ENCODE measurements at places on chromosomes 3 and 15.

DNA sequence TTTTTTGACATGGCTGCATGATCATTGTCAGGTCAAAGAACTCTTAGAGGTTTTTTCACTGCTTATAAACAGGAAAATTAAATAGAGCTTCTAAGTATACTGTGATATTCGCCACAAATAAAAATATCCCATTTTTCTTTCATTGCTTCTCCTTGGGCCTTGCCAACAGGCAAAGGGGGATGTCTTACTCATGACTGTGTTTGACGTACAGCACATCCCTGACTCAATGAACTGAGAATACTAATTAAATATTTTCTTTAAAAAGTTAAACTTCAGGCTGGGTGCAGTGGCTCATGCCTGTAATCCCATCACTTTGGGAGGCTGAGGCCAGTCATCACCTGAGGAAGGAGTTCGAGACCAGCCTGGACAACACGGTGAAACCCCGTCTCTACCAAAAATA lies 41.4 kb upstream of the CCDC80 start:
- no peak for DNase-seq

- DNase-seq: no peak
Measured at GRCh38 chr3:155102329-155102728, 22.2 kb downstream of the MME start.

DNA sequence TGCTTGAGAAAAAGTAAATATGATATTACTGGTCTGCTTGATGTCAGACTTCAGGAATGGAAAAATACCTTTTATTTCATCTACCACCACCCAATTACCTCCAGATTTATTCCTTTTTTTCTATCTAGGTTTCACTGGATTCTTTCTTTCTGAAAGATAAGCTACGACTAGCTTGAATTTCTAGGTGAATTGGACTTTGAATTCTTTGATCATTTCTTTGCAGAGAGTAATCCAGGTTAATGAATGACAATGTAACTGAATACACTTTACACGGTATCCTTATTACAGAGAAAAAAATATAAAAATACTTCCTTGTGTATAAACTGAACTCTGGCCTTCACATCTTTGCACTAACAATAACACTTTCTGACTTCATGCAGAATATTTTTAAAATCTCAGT lies 59.5 kb upstream of the TRPC1 start:
- no peak for DNase-seq

GRCh38 chr3:67507584-67507983 lies 146.8 kb downstream of the SUCLG2 start:
- no peak for DNase-seq

- DNase-seq: no peak
Measured at GRCh38 chr3:41188306-41188705, 11.0 kb upstream of the CTNNB1 start.

DNA sequence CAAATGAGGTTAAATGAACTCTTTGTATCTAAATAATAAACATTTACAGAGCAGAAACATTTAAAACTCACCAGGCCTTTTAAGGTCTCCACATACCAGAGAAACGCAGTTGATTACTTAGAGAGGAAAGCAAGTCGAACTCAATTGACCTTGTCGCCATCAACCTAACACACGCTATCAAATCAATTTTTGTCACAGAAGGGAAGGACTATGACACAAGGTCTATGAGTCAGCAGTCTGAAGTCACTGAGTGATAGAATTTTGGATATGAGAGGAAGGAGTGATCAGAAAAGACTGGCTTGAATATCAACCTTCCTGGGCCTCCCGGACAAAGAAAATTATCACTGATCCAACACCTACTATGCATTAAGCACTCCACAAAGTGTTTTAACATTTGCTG lies 514.4 kb upstream of the ZNF385D start:
- DNase-seq: no peak

- DNase-seq: no peak
Measured at GRCh38 chr15:90174140-90174875, 26.8 kb upstream of the SEMA4B start.

DNA sequence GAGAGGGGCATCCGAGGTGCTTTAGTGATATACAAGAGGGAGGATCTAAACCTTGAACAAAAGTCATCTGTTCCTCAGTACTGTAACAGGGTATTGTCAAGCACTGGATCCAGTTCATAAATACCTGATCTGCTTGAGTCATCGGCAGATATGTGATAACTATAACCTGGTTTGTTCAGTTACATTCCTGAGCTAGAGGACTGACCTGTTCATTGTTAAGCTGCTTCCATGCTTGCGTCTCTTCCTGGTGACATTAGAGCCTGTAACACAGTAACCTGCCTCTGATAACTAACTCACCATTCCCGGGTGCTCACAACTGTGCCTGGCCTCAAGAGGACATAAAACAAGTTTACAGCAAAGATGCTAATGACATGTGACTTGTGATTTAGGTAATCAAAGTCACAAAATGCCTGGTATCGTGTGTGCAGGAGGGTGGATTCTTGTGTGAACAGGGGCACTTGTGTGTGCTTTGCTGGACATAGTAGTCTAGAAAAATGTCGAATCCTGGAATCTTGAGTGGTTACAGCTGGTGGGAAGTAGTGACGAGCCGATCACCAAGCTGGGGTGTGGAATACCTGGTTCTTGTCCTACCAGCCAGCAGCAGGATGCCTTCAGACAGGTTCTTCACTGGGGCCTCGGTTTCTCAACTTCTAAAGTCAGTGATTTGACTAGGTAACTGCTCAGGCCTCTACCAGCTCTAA lies 30.9 kb upstream of the POLR2M start:
- DNase-seq: no peak

DNA sequence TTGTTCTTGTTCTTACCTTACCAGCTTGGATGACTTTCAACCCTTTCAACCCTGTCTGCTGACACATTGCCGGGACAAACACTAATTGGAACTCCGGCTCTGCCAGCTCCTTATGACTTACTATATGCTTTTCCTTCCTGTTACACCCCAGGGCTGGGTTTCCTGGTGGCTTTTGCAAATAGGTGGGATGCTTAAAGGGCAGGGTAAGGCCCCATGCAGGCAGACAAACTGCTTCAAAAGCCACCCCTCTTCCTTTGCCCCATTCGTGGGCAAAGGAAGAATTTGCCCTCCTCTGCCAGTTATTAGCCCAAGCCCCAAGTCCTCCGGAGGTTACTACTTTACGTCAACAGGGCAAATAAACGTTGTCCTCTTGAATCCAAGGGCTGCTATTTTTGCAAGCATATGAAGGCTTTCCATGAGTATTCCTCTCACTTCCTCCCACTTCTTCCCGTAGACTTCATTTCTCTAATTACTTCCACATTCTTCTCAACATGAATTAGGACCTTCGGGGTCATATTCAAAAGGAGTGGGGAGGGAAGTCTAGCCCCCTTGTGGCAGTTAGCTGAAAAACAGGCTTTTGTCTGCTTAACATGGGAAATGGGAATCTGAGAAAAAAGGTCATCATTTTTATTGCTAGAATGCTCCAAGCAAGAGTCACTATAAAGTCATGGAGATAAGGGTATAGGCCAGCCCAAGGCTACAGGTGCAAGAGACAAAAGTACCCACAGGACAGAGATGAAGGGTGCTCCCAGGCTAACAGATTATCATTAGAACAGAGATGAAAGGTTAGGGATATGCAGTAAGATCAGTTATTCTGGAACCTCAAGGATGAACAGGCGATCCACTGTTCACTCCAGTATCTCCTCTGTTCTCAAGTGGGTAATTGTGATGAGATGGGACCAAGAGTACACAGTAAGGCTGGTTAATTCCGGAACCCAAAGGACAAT lies 56.3 kb upstream of the FSTL1 start:
- DNase-seq: no peak

- no peak for DNase-seq
Measured at GRCh38 chr3:179945569-179945968, 91.2 kb downstream of the PEX5L start.

DNA sequence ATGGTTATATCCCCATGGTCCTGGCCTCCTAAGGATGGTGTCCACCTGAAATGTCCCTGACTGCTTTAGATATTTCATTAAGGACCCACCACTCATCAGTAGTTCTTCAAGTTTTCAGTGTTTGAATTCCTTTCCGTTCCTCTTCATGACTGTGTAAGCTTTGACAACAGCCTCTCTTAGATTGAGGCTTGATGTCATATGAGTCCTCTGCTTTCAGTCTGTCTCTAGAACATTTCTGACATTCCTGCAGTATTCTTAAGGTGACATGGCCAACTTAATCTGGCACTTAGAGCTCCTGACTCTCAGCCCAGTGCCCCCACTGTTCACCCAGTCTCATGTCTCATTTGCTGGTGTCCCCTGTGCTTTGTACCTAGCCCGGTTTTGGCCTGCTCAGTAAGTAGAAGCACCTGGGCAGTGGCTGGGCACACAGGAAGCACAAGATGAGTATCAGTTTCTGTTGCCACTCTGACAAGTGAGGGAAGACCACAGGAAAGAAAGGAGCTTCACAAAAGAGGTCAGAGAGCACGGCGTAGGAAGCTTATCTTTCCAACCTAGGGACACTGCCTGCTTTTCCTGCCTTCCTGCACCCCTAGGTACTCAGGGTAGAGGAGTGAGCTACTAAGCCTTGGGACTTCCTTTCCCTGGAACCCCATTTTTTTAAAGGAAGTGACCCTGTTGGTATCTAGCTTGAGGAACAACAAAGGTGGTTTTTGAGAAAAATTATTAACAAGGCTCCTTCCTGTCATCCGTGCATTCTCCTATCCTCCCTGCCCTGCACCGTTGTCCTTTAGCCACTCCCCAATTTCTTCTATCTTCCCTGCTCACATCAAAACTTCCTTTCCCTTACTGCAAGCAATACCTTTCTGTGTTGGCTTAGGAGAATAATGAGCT lies 103.1 kb downstream of the KLHL25 start:
- DNase-seq: no peak

- DNase-seq: no peak
Measured at GRCh38 chr3:194905696-194906095, 220.0 kb downstream of the FAM43A start.

- no peak for DNase-seq
Measured at GRCh38 chr3:145815707-145816413, 345.1 kb downstream of the PLOD2 start.

DNA sequence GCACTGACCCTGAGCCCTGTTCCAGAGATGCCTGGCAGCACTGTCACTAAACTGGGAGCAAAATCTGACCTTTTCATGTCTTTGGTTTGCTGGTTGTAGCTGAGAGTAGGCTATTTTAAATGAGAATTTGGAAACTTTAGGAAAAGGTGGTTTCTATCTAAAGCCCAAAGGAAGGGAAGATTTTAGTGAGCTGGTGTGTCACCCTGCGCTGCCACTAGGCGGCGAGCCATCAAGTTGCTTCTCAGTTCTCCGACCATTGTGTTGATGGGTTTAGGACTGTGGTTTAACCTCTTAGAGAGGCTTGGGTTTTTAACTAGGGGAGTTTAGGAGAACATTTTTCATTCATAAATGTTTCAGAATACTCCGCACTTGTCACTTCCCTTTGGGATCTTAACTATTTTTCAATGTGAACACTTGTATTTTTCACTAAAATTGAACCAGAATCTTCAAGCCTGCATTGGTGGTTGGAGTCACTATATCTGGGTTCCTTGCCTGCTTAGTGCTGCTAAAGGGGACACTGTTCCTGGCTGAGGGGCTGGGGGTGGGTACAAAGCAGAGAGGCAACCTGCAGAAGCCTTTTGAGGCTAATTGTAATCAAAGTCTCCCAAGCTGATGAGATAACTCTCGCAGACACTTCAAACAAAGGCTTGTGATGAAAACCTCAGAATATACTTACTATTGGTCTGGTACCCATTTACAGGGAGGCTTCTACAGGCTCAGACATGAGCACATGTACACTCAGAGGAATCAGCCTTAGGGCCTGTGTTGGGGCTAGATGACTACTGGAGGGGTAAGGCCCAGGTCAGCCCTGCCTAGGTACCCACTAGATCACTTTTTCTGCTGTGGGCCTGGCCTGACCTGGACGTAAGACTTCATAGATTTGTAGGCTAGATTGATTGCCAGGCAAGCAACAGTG lies 16.8 kb downstream of the EXOSC7 start:
- no peak for DNase-seq

- no peak for DNase-seq
Measured at GRCh38 chr3:42721690-42722089, 19.1 kb upstream of the HHATL start.

DNA sequence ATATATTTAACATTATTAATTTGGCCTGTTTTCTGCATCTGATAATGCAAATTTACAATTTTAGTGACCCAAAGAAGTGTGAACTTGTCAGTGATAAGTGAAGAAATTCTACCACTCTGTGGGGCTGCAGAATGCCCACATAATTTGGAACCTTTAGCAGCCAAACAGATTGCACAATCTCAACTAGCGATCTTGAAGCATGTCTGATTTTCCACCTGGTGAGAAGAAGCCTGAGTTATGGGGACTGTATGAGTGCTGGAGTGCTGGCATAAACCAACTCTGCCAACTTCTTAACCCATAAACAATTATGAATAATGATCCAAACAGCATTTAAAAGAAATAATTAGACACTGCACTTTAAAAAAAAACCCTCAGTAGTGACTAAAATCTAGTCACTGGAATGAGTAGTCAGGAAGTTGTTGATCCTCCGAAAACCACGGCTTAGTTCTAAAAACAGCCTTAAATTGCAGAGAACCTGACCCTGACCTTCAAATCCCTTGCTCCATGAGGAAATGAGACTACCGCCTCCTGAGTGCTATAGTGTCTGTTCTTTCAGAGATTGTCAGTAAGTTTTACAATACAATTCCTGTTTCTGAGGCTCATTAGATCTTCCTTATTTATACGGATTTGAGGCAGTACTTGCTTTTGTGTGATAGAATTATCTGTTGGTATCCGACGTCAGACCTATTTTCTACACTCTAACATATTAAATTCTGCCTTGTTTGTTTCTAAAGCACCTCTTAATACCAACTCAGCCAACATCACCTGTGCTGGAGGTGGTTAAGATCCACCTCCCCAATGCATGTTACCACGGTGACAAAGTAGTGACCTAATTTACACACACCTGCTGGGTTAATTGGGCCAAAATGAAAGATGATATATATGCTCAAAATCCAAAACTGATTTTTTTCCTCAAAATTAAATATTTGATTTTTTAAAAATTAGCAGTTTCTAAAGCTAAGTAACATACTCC lies 267.7 kb downstream of the ZBTB20 start:
- no peak for DNase-seq

- no peak for DNase-seq
Measured at GRCh38 chr3:98151241-98151640, 4.0 kb downstream of the OR5H14 start.

DNA sequence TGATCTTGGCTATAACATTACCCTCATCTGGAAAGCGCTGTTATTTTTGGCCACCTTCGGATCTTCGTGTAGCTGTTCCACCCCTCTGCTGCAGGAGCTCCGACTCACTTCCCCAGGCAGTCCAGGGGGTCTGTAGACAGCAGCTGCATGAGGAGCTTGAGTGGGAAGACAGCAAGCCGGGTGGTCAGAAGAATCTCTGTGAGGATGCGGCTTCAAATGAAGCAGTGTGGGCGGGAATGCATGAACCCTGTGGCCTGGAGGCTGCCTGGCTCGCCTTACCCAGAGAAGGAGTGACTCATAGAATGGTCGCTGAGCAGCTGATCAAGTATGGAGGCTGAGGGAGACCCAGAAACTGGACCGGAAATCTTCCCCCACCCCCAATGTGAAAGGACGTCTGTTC lies 45.2 kb upstream of the NR2F2 start:
- DNase-seq: no peak

- no peak for DNase-seq
Measured at GRCh38 chr15:72198356-72199204, 993 bp upstream of the GRAMD2A start.

GRCh38 chr15:72141171-72142084 lies 23.2 kb downstream of the SENP8 start:
- DNase-seq: no peak

- no peak for DNase-seq
Measured at GRCh38 chr3:54157860-54158259, 35.5 kb downstream of the CACNA2D3 start.

Measured in SIG-M5 (cell line).